ENCODE measurements at places on chromosomes 11 and 22. TPM values are rescaled to one million over a fixed set of nuclear protein-coding genes. Genes with fewer than 3 reads are reported as not detected.

DNA sequence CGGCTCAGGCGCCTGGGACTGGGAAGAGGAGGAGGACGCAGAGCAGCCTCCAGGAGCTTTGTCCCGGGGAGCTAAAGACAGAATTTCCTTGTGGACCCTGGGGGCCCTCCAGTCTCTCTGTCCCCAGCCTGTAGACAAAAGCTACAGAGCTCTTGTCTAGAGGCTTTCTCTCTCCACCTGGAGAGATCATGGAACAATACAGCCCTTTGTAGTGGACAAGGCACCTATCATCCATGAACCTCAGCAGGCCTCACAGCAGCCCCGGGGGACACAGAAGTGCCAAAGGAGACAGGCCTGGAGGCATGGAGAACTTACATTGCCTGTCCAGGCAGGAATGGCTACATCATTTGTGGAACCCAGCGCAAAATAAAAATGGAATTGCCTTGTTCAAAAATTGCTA, 55.7 kb upstream of the TTLL12 start:
- H3K4me3 ChIP-seq: no peak overlapping the region
- no peak for DNase-seq
- no peaks in the 10 kb centered on the region for H3K36me3 ChIP-seq
- H3K27me3 ChIP-seq: no peaks in the 10 kb centered on the region
- H3K4me1 ChIP-seq: no peaks in the 10 kb centered on the region
- no peak overlapping the region for H3K27ac ChIP-seq

DNA sequence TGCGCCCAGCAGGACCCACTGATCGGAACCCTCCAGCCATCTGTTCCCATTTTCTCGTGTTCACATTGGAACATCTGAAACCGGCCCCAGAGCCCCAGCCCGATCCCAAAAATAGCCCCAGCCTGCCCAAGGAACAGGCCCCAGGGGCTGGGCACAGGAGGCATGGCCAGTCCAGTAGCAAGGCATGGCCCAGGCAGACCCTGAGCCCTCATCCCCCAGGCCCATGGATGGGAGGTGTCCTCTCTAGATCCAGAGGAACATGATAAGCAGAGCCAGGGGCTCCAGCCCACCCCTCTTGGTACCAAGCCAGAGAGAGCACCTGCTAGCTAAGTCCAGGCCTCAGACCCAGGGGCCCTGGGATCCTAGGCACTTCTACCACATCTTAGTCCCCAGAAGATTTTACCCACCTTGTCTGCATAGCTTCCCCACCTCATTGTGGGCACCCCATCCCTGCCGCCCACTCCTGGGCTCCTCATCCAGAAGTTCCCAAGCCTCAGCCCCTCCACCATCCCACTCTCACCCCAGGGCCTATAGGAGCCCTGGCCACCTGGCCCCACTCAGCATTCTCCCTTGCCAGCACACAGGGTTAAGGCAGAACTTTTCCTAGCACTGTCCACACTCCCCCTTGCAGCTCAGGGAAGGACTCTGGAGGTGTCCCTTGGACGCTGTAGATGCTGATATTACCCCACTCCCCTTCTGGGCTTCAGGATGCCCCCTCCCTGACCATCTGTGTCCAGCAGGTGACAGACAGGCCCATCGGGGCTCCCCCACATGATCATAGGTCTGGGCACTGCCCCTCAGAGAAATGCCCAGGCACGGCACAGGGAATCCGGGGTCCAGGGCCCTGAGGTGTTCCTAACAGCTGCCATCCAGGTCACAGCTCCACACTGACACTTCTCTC, 9.5 kb downstream of the BCL9L start:
- H3K27me3 ChIP-seq: no peaks in the 10 kb centered on the region
- DNase-seq: no peak
- H3K36me3 ChIP-seq: no peaks in the 10 kb centered on the region
- H3K27ac ChIP-seq: peak overlapping the region; percentile 96

DNA sequence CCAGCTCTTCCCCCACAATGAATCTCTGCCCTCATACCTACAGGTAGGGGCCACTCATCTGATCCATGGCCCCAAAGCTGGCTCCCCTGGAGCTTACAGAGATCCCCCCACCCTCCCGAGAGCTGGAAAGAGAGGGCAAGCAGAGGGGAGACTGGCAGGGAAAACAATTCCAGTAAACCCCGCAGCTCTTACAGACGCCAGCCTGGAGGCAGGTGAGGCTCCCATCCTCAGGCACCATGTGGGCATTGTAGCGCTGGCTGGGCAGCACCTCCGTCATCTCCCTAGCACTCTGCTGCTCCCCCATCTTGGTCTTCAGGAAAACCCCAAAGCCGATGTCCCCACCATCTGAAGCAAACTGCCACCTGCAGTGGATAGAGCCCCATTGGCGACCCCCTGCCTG, 14.1 kb downstream of the SEC14L4 start:
- H3K36me3 ChIP-seq: no peaks in the 10 kb centered on the region
- H3K27ac ChIP-seq: no peak overlapping the region
- DNase-seq: no peak
- H3K4me1 ChIP-seq: no peaks in the 10 kb centered on the region

GRCh38 chr11:2390725-2391151, 9.8 kb upstream of the TSSC4 start:
- no peak overlapping the region for H3K4me3 ChIP-seq
- DNase-seq: no peak
- peak overlapping the region; percentile 5 for H3K27ac ChIP-seq
- H3K27me3 ChIP-seq: no peaks in the 10 kb centered on the region

- H3K4me1 ChIP-seq: no peaks in the 10 kb centered on the region
- DNase-seq: no peak
- H3K36me3 ChIP-seq: no peaks in the 10 kb centered on the region
- no peak overlapping the region for H3K4me3 ChIP-seq
Measured at GRCh38 chr22:48925450-48925849, 902.2 kb downstream of the BRD1 start.

GRCh38 chr11:17867341-17867740, 132.8 kb downstream of the KCNC1 start:
- H3K36me3 ChIP-seq: no peaks in the 10 kb centered on the region
- H3K27ac ChIP-seq: no peak overlapping the region
- no peak overlapping the region for H3K4me3 ChIP-seq
- DNase-seq: no peak

DNA sequence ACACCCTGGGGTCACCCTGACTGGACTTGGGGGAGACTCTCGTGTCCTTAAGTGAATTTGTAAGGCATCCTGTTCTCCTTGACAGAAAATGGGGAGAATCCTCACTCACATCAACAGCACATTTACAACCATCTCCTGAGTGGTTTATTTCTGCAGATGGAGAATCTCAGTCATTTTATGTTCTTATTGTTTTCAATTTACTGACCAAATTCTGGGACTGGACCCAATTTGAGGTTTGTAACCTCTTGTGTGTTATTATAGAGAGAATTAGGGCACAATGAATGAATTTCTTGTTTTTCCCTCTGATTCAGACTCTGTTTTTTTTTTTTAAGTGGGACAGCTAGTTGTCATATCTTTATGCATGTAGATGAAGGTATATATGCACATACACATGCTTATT, 104.9 kb downstream of the ADAMTS15 start:
- H3K4me3 ChIP-seq: no peak overlapping the region
- no peaks in the 10 kb centered on the region for H3K36me3 ChIP-seq
- no peaks in the 10 kb centered on the region for H3K4me1 ChIP-seq
- no peaks in the 10 kb centered on the region for H3K27me3 ChIP-seq
- DNase-seq: no peak

DNA sequence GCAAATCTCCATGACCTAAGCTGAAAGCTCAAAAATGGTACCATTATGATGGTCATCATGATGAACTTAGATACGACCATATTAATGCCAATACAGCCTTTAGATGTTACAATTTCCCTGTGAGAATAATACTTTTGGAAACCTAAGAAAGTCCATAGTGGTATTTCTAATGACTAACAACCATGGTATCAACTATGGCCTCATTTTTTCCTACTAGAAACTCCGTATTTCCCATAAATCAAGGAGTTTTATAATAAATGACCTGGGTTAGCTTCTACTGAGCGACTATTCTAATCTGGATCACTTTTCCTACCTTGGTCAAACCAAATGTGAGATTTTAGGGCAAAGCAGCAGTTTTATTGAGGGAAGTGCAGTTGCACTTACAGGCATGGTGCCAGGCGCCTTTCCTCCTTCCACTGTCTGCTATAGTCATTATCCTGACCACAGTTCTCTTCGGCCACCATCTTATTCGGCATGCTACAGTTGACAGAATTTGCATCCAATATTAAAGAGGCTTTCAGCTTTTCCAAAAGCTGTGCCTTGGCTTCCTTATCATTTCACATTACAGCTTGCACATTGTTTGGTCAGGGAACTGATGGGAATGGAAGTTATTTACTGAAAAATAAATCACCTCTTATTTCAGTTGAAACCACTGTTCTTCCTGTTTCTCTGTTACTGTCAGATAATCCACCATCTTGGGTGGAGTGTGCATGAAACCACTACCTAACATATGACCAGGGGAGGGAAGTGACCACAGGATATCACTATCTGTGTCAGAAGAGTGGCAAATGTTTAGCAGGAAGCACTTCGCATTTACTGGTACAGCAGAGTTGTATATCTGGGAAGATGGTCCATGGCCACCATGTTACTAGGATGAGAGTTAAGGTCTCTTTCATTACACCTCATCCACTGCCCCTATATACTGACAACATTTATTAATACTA, 74.5 kb upstream of the PICALM start:
- H3K4me1 ChIP-seq: peaks cover 4% of the 10 kb centered on the region
- no peak overlapping the region for H3K27ac ChIP-seq
- H3K27me3 ChIP-seq: no peaks in the 10 kb centered on the region
- no peaks in the 10 kb centered on the region for H3K36me3 ChIP-seq
- no peak for DNase-seq
- no peak overlapping the region for H3K4me3 ChIP-seq

- no peaks in the 10 kb centered on the region for H3K27me3 ChIP-seq
- H3K27ac ChIP-seq: no peak overlapping the region
- no peaks in the 10 kb centered on the region for H3K4me1 ChIP-seq
- DNase-seq: no peak
Measured at GRCh38 chr11:119701591-119702549, 27.1 kb downstream of the NECTIN1 start.

Gene MS4A7
- 83.4 TPM for total RNA-seq

Gene POU2AF2
- not detected for total RNA-seq

Gene OR52I2
- total RNA-seq: not detected

Gene MMP3
- not detected for total RNA-seq

Data from naive thymus-derived CD4-positive, alpha-beta T cell (primary cell).